ENCODE measurements at places on chromosomes 1 and 21.

GRCh38 chr1:34779962-34780361, 1.1 kb upstream of the GJB3 start:
- no peak for DNase-seq

DNA sequence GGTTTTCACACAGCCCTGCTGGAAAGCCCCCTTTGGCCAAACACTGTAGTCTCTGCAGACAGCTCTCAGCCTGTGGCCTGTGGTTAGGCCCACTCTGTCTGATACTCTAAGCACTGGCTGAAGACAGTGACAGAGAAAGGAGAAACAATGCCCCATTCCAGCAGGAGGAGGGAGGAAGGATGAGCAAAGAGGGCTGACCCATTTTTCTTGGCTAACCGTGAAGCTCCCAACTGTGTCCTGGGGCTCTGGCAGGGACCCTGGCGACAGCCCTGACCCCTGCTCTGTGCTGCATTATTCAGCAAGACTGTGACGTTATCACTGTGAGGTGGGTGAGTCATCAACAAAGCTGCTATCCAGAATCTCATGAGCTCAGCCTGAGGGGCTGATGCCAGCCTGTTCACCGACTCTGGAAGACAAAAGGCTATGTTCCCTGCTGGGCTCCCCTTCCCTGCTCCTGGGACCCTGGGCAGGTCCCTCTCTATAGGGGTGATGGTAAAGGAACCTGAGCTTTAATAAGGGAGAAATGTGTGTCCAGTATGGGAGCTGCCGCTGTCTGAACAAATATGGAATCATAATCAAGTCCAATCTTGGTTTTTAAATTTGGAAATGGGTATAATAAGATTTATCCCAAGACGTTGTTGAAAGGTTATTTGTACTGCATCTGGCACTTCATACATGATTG, 107.0 kb downstream of the RHOU start:
- peak; percentile 73 for DNase-seq

DNA sequence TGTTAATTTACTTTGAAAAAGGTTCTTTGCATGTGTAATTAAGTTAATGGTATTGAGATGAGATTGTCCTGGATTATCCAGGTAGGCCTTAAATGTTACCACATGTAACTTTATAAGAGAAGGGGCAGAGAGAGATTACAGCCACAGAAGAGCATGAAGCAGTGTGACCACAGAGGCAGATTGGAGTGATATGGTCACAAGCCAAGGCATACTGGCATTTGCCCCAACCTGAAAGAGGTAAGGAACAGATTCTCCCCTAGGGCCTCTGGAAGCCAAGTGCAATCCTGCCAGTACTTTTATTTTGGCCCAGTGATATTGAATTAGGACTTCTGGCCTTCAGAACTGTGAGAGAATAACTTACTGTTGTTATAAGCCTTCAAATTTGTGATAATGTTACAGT, 23.0 kb downstream of the RNF2 start:
- DNase-seq = no peak

GRCh38 chr1:46244656-46245371, 2.7 kb upstream of the RAD54L start:
- no peak for DNase-seq

GRCh38 chr1:67893126-67893495, 59.8 kb upstream of the GNG12 start:
- DNase-seq = no peak

GRCh38 chr1:110262846-110263631, 52.9 kb downstream of the KCNC4 start:
- no peak for DNase-seq

- no peak for DNase-seq
Measured at GRCh38 chr1:112935461-112936111, 20.4 kb downstream of the SLC16A1 start.

DNA sequence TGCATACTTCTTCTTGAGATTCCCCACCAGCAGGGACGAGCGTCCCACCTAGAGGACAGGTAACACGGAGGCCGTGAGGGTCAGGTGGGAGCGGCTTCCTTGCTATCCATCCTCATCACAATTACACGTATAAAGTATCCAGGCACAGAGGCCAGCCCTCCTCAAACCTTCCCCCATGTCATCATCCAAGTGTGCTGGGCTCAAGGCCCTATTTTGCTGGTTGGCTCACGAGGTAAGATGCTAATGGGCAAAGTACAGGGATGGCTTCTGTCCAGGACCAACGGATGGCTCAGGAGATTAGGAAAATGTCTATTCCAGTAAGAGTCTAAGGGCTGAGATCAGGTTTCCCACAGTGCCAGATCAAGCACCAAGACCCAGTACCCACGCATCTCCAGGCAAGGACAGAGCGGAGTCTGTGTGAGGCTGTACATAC, 11.5 kb upstream of the A3GALT2 start:
- DNase-seq = no peak

GRCh38 chr21:42188663-42189062, 30.3 kb upstream of the ABCG1 start:
- no peak for DNase-seq

DNA sequence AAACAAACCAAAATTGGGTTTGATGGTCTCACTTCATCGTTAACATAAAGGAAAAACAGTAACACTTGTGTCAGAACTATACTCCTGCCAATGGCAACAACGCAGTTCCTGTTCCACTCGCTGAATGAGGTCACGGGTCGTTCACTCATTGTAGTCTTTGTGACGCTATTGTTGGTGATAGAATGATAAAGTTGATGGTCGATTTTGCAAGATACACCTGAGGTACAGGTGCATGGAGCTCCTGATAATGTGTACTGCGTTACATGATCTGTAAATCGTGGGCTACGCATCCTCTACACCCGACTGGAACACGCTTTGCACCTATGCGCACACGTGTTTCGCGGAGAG, 391 bp upstream of the CENPS start:
- no peak for DNase-seq

DNA sequence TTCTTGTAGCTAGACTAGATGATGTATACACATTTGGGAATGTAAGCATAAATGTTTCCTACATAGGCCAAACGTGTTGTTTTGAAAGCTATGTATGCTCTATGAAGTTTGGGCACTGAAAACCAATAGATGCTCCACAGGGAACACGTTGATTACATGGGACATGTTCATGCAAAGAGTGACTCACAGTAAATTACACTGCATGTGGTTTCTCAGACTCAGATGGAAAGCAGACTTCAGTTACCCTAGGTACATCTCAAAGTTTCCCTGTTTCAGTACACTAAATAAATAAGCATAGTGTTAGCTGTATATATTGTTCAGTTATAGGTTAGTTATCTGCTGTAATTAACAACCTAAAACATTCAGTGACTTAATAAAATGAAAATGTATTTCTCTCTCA, 301.9 kb upstream of the RUNX1 start:
- no peak for DNase-seq

- no peak for DNase-seq
Measured at GRCh38 chr1:30883389-30884172, 25.0 kb downstream of the SDC3 start.

DNA sequence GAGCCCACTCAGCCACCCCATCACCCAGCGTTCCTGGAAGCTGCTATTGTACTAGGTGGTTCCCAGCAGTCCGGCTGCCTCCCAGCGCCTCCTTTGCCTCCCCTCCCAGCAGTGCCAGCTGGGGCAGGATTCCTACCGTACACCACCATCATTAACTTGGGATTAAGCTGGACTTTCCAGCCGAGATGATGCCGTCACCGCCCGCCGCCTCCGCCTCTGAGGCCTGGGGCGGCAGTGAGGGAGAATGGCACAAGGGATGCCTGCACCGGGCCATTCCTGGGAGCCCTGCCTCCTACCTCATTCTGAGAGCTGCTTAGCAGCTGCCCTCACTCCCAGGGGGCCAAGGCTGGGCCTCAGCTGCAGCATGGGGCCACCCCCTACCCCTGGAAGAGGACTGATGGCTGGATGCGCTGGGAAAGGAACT, 13.2 kb downstream of the CNTN2 start:
- DNase-seq = no peak

GRCh38 chr1:210674151-210674550, 345.4 kb downstream of the HHAT start:
- no peak for DNase-seq

DNA sequence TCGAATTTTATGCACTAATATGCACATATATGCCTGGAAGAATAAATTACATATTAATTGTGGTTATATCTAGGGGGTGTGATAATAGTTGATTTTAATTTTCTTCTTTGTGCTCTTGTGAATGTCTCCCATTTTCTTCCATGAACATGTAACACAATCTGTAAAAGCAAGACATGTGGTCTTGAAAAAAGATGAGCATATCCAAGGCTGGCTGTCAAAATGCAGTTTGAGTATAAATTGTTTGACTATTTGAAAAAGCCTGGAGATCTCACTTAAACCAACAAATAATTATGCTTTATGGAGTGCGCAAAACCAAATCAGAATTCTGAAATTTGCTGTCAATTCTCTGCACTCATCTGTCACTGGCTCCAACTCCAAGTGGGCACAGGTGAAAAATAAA, 143.9 kb downstream of the HMGB4 start:
- DNase-seq = no peak

DNA sequence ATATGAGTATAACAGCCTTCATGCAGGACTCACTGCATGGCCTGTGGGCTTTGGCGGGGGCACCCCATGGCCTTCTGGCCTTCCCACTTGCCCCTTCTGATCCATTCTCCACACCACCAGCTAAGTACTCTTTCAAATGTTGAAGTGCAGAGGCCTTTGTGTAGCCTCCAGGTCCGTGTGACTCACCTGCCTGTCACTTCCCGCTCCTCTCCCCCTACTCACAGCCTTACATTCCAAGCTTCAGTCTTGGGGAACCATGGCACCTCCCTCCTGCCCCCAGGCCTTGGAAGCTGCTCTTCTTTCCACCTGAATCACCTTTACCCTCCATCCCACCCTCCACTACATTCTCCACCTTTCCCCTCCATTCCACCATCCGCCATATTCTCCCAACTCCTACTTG, 69.6 kb downstream of the PGM1 start:
- no peak for DNase-seq

GRCh38 chr21:45458281-45459170, 53.6 kb downstream of the COL18A1 start:
- no peak for DNase-seq

GRCh38 chr1:234604495-234605398, 5.2 kb downstream of the IRF2BP2 start:
- no peak for DNase-seq

- peak; percentile 52 for DNase-seq
Measured at GRCh38 chr1:11858968-11859871, 475 bp upstream of the NPPB start.

DNA sequence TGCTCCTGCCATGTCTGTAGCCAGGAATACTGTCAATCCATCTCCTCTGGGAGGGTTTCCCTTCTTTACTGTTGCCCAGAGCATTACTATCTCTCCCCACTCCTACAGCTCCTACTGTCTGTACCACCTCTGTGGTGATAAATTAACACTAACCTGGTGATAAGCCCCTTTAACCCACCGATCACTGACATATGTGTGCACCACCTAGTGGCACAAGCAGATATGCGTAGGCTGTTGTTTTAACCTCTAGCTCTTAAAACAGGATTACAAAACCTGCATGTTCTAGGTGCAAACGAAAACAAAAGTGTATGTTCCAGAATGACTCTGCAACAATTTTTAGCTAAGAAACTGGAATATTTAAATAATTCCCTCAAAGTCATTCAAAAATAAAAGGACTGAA, 93.9 kb upstream of the BEND5 start:
- no peak for DNase-seq

GRCh38 chr1:85158910-85159309, 41.9 kb downstream of the SYDE2 start:
- no peak for DNase-seq

- peak; percentile 59 for DNase-seq
Measured at GRCh38 chr1:21332554-21333311, 42.5 kb upstream of the ECE1 start.

GRCh38 chr1:243378669-243379068, 122.8 kb downstream of the SDCCAG8 start:
- DNase-seq = no peak

GRCh38 chr1:199931666-199932377, 95.7 kb upstream of the NR5A2 start:
- peak; percentile 30 for DNase-seq

DNA sequence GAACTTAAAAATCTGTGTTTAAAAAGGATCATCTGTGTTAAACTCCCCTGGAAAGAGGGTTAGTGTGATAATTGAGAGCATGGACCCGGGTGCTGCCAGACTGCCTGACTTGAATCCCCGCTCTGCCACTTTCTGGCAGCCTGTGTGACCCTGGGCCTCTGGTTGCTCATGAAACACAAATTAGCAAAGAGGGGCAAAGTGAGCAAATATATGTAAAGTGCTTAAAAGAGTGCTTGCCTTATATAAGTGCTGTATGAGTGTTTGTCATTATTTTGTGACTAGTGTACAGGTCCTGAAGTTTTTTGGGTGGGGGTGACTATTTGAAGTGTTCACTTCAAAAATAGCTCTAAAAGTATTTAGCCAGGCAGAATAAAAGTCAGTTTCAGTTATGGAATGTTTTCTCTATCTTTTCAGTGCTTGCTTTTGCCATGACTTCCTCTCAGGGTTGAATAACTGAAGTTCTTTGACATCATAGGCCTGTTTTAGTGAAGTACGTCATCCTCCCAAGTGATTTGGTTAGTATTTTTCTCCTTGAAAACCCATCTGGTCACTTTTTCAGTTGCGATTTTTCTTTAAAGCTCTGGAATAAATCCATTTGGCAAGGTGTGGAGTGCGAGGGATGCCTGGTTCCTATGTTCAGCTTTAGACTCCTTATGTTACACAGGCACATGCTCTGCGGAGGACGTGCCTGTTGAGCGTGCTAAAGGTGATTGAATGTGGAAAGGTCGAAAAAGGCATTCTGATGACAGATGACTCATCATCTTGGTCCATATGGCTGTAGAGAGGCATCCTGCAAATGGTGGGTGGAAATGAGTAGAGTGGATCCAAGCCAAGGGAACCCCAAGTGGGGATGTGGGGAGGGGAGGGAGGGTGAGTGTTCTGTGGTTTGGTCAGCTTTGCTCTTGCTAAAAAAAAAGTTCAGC, 47.8 kb downstream of the AK4 start:
- no peak for DNase-seq

DNA sequence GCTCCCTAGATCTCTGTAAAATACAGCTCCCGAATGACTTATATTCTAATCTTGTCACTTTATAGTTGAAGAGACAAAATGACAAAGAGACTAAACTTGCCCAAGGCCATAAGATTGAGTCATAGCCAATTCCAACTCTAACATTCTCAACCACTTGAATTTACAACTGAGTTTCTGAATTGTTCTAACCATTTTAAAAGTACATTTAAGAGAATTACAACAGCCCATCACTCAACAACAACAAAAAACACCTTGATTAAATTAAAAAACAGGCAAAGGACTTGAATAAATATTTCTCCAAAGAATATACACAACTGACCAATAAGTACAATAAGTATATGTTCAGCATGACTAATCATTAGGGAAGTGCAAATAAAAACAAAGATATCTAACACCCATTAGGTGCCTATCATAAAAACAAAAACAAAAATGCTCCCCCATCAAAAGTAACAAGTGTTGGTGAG, 8.7 kb upstream of the ADCY10 start:
- no peak for DNase-seq

- DNase-seq = no peak
Measured at GRCh38 chr1:21206117-21206516, 29.4 kb upstream of the EIF4G3 start.

Measured in HepG2 (cell line).